ENCODE measurements at places on chromosomes 2 and 18.

DNA sequence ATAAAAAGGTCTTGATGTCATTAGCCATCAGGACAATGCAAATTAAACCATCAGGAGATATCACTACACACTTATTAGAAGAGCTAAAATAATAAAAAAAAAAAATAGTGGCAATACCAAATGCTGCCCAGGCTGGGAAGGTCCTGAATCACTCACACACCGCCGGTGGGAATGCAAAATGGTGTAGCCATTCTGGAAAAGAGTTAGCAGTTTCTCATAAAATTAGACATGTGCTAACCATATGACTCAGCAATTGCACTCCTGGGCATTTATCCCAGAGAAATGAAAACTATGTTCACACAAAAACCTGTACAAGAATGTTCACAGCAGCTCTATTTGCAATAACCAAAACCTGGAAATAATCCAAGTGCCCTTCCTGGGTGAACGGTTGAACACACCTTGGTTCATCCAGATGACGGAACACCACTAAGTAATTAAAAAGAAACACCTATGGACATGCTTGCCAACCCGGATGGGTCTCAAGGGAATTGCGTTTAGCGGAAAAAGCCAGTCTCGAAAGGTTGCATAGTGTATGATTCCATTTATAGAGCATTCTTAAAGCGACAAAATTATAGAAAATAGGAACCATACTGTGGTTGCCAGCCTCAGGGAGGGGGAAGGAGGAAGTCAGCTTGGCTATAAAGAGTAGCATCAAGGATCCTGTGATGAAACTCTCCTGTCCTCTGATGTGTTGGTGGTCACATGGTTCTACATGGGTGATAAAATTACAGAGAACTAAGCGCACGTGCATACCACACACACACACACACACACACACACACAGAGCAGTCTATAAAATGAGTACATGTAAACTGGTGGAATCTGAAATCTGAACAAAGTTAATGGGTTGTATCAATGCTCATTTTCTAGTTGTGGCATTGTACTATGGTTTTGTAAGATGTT is 4.6 kb downstream of the MBP start:
- DNase-seq, result peak; percentile 90

DNA sequence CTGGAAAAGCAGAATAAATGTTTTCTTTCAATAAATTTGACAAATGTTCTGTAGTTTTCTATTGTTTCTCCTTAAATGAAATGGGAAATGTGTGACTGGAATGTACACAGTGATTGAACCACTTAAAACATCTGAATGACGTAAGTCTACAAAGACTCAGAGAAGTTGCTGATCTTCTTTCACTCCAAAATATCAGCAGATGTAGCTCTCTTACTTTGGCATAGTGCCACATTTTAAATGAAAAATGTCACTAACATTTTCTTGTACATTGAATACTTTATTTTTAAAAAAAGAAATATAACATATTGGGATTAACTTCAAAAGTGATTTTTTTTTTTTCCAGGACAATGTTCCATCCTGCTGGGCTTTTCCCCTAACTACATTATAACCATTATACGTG is 565.6 kb downstream of the TMEM182 start:
- DNase-seq, result no peak

GRCh38 chr2:151091583-151091982 is 170.1 kb downstream of the RBM43 start:
- no peak for DNase-seq

GRCh38 chr2:66929632-66930338 is 467.3 kb upstream of the ETAA1 start:
- no peak for DNase-seq

- DNase-seq, result no peak
Measured at GRCh38 chr2:113216321-113216720, 42.5 kb downstream of the PSD4 start.

DNA sequence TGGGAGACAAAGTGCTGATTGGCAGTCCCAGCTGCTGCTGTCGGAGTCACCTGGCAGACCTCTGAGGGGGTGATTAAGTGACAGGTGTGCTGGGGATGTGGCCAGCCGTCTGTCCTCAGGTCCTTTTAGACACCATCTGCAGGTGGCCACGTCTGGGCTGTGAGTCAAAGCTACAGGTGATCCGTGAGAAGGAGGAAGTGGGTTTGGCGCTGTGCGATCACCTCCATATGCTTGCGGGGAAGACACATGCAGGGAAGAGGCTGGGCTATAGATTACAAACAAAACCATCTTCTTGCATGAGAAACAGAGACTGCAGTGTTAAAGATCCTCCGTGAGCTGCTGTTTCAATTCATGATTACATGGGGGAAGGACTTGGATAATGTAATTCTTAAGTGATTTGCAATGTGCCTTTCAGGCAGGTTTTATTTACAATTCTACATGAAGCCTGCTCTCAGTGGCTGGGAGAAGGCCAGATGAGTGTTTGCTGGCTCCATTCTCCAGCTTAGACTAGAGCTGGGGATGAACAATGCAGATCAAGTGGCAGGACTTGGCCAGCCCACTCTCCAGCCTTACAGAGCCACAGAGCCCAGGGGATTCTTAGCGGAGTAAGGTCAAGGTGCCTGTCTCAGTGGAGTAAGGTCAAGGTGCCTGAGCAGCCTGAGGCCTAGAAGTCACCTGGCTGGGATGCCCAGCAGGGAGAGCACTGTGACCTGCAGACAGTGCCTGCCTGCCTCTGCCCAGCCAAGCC is 87.8 kb downstream of the LYPD1 start:
- no peak for DNase-seq

DNA sequence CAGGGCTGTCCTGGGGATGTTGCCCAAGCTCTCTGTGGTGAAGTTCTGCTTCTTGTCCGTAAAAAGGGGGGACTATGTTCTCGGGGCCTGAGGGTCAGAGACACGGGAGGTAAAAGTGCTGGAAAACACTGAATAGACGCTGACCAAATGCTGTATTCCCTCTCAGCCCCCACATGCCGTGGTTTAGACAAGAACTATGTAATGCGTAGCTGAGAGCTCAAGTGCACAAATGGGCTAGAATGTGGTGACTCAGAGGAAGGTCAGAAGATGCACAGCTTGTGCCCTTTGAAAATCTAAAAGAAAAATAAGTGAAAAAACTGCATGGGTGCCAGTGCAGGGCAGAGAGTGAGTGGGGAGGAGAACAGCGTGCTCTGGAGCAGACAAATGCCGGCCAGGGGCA is 80.3 kb upstream of the MAP4K4 start:
- DNase-seq, result no peak

DNA sequence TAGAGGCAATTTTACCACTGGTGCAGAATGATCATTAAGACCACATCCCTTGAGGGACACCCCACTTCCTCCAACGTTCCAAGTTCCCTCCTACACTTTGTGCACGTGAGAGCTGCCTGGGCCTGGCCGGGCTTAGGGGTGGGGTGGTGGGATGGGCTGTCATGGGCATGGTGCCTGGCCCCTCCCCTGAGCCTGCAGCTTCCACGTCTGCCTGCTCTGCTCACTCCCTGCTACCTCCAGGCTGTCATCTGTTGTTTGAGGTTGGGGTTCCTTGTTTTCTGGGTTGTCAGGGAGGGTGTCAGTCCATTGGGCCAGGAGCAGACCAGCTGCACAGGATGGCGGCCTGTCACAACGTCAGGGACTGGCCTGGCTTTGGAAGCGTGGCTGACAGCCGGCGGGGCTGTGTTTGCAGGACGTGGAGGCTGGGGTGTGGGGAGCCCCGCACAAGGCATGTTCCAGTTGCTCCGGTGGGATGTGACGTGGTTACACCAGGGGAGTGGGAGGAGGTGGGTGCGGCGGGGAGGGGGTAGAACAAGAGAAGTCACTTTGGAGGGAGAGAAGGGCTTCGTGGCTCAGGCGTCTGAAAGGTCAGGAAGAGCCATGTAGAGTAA is 72.3 kb downstream of the RTP5 start:
- DNase-seq, result peak; percentile 60

DNA sequence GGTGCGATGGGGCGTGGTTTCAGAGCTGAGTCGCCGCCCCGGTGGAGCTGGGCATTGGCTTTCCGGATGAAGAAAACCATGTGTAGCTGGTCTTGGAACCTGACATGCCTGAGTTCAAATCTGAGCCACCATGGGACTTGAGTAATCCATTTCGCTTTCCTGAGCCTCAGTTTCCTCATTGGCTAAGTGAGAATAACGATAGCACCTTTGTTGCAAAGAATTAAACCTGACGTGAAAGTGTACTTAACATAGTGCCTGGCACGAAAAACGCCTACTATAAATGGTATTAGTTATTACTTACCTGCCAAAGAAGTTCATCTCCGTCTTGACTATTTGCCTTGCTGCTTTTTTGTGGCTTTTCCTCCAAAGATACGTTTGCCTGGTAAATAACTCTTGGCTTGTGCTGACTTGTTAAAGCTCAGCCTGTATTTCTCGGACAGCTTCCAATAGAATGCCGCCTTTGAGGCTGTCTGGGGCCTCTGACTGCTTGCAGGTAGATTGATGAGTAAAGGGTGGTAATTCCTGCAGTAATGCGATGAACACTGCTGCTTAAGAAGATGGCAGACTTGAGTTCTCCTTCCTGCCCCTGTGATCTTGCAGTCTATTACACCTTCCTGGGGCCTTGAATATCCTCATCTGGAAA is 1.3 kb downstream of the CDCA7 start:
- DNase-seq, result no peak

DNA sequence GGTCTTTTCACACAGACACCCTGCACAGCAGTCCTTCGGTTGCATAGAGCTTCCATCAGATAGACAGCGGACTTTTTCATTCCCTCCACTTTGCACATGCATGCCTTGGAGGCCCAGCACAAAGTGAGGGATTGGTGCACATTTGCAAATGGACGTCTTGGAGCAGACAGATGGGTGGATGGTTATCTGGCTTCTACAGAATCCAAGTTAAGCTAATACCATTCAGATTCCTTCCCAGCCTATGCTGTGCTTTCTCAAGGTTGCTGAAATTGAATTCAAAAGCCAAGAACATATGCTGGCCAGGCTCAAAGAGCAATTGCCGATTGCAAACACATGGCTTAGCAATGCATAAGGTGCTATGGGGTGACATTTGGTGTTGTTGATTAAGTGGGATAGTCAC is 186.4 kb downstream of the VAPA start:
- DNase-seq, result no peak

- DNase-seq, result no peak
Measured at GRCh38 chr2:45278365-45279078, 269.3 kb upstream of the SIX2 start.

DNA sequence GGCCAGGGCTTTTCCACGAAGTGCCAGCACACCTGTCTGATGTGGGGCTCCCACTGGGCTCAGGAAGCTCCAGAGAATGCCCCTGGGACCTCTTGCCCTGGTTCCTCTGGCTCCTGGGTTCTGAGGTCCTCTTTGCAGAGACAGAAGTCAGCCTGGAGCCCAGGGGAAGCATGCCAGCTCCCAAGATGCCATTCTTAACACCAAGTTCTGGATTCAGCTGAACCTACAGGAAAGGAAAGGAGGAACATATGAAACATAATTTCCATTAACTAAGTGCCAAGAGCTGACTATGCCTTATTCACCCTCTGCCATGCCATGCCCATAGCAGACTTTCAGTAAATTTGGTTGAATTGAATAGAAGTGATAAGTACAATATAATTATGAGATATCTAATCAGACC is 21.9 kb downstream of the FAM124B start:
- no peak for DNase-seq

GRCh38 chr2:159129824-159130223 is 156.7 kb downstream of the WDSUB1 start:
- peak; percentile 74 for DNase-seq

- DNase-seq, result no peak
Measured at GRCh38 chr2:101396316-101396717, 9.0 kb upstream of the CREG2 start.

DNA sequence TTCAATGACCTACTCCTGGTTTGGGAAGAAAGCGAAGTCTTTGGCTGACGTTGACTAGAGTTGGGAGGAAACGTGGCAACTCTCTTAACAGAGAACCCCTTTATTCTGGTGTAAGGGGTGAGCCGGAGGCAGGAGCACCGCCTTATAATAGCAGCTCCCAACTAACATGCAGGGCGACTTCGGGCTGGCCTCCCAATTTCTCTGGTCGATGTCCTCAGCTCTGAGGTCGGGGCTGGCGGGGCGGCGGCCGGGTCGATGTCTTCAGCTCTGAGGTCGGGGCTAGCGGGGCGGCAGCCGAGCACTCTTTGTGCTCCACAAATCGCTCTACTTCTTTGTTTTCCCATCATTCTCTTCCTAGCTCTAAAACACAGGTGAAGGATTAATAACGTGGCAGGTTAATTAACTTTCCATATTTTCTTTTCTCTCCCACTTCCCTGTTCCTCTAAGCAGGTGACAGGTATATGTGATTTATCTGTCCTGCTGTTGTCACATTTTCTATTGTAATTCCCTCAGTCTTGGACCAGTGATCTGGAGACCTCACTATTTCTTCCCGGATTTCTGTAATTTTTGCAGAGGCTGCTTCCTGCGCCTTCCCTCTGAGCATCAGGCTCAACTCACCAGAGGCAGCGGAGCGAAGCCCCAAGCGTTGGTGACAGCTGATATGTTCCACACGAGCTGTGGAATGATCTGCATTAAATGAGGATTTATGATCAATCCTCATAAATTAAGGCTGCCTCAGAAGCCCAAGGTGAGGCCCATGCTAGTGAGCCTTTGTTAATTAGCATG is 64.3 kb downstream of the ACKR3 start:
- DNase-seq, result no peak

GRCh38 chr18:27785815-27786471 is 391.0 kb downstream of the CDH2 start:
- DNase-seq, result no peak

- no peak for DNase-seq
Measured at GRCh38 chr2:27298391-27299080, 9.7 kb downstream of the UCN start.

DNA sequence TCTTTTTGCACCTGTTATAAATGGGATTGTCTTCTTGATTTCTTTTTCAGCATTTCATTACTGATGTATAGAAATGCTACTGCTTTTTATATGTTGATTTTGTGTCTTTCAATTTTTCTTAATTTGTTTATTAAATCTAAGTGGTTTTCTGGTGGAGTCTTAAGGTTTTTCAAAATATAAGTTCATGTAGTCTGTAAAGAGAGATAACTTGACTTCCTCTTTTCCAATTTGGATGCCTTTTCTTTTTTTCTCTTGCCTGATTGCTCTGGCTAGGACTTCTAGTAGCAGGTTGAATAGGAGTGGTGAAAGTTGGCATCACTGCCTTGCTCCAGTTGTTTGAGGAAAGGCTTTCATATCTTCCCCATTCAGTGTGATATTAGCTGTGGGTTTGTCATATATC is 28.6 kb upstream of the GALNT5 start:
- DNase-seq, result no peak

- DNase-seq, result no peak
Measured at GRCh38 chr18:56652802-56653201, 1.6 kb downstream of the WDR7 start.
